Transverse colon (tissue), 4 donors: ENCODE measurements at places on chromosomes 4 and X. TPM values are rescaled to one million over a fixed set of nuclear protein-coding genes. Genes with fewer than 3 reads are reported as not detected.

Gene XAGE1A
- total RNA-seq = not detected

GRCh38 chr4:47913330-47913729 lies 1.1 kb downstream of the NFXL1 start:
- DNase-seq = no peak
- H3K4me1 ChIP-seq = peaks cover 21% of the 10 kb centered on the region
- peak overlapping the region; percentile 84 for H3K27ac ChIP-seq
- peak overlapping the region; percentile 93 for H3K4me3 ChIP-seq
- H3K27me3 ChIP-seq = no peaks in the 10 kb centered on the region

DNA sequence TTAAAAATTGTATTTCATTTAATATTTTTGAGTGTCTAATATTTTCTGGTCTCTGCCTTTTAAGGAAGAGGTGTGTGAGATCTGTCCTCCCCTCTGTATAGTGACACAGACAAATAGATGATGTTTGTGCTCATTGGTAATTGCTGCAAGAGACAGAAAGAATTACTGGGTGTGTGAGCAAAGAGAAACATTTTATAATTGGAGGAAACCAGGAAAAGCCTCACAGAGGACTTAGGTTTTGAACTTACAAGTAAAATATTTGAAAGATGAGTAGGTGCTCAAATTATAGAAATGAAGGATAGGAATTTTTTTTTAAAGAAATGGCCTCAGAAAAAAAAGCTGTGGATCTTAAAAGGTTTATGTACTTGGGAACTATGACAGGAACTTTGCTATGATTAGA lies 149.8 kb downstream of the SPCS3 start:
- no peaks in the 10 kb centered on the region for H3K4me1 ChIP-seq
- no peak overlapping the region for H3K4me3 ChIP-seq
- H3K36me3 ChIP-seq = no peaks in the 10 kb centered on the region
- DNase-seq = no peak
- H3K27me3 ChIP-seq = no peaks in the 10 kb centered on the region

DNA sequence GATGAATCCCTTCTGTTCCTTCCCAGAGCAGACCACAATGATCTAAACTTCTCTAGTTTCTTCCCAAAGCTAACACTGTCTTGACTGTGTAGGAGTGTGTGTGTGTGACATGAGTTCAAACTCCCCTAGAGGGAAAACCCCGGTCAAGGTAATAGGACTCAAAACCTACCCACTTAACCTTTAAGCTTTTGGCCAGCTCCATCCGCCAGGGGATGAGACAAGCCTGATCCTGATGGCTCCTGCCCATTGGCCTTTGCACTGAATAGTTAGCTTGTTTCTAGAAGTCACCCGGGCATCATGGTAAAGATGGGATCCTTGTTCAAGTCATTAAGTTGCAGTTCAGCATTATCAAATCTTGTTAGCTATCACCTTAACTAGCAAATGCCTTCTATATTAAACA lies 738.4 kb downstream of the RPA4 start:
- no peak for DNase-seq
- no peak overlapping the region for H3K4me3 ChIP-seq
- no peak overlapping the region for H3K27ac ChIP-seq
- H3K36me3 ChIP-seq = no peaks in the 10 kb centered on the region
- no peaks in the 10 kb centered on the region for H3K4me1 ChIP-seq

DNA sequence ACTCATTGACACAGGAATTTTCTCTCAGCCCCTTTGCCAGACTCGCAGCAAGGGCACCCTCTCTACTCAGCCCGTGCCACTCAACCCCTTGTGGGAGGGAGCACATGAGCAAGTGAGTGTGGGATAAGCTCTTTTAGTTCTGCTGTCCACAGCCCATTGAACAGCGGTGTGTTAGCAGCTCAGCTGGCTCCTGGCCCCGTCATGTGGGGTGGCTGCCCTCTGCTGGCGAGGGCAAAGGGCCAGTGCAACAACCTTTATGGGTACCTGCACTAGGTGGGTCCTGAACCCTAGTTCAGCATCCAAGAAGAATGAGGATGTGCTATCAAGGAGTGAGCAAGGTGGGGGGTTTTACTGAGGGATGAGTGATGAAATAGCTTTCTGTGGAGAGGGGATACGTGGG lies 85.0 kb upstream of the ZNF81 start:
- no peaks in the 10 kb centered on the region for H3K27me3 ChIP-seq
- no peak overlapping the region for H3K4me3 ChIP-seq
- no peak overlapping the region for H3K27ac ChIP-seq
- DNase-seq = peak; percentile 60

GRCh38 chr4:82711158-82711785 lies 87.3 kb downstream of the SCD5 start:
- no peak for DNase-seq
- peaks cover 9% of the 10 kb centered on the region for H3K4me1 ChIP-seq
- H3K4me3 ChIP-seq = no peak overlapping the region
- no peaks in the 10 kb centered on the region for H3K36me3 ChIP-seq
- H3K27ac ChIP-seq = no peak overlapping the region

- no peak overlapping the region for H3K27ac ChIP-seq
- H3K27me3 ChIP-seq = no peaks in the 10 kb centered on the region
- DNase-seq = no peak
- H3K36me3 ChIP-seq = no peaks in the 10 kb centered on the region
Observed at GRCh38 chr4:112130906-112131305, 14.3 kb upstream of the FAM241A start.

GRCh38 chr4:8073206-8073863 lies 85.3 kb downstream of the ABLIM2 start:
- H3K27ac ChIP-seq = no peak overlapping the region
- no peak overlapping the region for H3K4me3 ChIP-seq
- H3K36me3 ChIP-seq = no peaks in the 10 kb centered on the region

DNA sequence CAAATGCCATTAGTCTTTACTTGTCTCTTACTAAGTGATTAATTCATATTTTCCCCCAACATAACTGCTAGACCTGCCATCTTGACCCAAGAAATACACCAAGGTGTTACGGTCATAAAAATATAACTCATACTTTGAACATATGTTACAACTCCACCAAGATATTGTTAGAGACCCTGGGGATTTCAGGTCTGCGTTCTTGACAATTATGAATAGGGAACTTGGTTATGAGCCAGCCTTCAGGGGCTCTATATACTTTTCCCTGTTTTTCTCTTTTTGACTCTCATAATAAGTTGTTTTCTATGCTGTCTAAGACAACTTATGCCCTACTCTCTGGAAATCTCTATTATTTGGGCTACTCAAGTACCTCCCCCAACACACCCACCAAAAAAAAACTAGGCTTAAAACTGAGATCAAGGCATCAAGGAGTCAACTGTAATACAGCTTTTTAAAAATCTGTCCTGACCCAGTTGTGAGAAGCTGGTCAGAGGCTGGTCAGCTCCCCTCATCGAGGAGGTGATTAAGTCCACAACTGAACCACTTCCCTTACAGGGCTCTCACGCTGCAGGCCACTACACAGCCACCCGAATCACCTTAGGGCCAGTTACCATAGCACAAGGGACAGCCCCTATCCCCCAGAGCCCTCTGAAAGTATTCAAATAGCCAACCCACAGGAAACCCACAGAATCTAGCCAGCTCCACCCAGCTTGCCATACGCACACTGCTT lies 10.5 kb upstream of the TLR3 start:
- no peaks in the 10 kb centered on the region for H3K27me3 ChIP-seq
- no peaks in the 10 kb centered on the region for H3K36me3 ChIP-seq
- H3K4me3 ChIP-seq = no peak overlapping the region

GRCh38 chr4:154958621-154959358 lies 177.7 kb downstream of the RBM46 start:
- H3K4me1 ChIP-seq = no peaks in the 10 kb centered on the region
- peak; percentile 19 for DNase-seq
- no peaks in the 10 kb centered on the region for H3K36me3 ChIP-seq
- H3K27ac ChIP-seq = no peak overlapping the region
